ENCODE measurements at places on chromosomes 3 and 15.
A peak's percentile ranks its signal among the peaks of the same experiment; 100 is the strongest.

DNA sequence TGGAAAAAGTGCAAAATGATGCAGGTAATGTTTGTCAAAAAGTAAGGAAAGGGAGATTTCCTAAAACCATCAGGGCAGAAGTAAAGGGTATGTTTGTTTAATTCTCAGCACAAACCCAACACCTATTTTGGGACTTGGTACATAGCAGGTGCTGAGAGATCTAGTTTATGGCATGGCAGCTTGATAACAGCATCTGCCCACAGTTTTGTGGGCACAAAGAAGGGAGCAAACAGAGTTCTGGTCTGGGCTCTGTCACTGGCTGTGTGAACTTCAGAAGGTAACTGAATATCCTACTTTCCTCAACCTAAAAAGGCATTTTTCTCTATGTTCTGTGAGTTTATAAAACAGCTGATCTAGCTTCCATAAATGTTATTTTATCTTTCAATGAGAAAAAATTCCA lies 141.6 kb downstream of the PLCH1 start:
- DNase-seq, result no peak

DNA sequence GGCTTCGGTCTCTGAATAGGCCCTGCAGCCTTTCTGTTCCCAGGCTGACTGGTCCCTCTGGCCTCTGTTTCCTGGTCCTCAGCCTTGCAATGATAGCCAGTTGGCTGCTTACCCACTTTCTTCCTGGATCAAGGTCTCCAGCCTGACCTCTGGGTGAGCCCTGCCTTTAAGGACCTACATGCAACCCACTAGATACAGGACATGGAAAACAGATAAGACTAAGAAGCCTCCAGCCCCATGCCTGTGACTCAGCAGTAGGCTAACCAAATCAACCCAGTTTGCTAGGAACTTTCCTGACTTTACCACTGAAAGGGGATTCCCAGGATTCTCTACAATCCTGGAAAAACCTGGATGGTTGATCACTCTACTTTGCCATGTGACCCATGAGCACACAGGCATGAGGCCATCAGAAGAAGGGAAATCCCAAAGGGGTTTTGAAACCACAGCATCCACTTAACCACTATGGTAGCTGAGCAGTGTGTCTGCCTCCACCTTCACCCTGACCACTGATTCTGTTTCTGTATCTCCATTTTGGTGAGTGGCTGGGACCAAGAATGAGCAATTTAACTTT lies 188.1 kb downstream of the CHST2 start:
- DNase-seq, result peak; percentile 99

DNA sequence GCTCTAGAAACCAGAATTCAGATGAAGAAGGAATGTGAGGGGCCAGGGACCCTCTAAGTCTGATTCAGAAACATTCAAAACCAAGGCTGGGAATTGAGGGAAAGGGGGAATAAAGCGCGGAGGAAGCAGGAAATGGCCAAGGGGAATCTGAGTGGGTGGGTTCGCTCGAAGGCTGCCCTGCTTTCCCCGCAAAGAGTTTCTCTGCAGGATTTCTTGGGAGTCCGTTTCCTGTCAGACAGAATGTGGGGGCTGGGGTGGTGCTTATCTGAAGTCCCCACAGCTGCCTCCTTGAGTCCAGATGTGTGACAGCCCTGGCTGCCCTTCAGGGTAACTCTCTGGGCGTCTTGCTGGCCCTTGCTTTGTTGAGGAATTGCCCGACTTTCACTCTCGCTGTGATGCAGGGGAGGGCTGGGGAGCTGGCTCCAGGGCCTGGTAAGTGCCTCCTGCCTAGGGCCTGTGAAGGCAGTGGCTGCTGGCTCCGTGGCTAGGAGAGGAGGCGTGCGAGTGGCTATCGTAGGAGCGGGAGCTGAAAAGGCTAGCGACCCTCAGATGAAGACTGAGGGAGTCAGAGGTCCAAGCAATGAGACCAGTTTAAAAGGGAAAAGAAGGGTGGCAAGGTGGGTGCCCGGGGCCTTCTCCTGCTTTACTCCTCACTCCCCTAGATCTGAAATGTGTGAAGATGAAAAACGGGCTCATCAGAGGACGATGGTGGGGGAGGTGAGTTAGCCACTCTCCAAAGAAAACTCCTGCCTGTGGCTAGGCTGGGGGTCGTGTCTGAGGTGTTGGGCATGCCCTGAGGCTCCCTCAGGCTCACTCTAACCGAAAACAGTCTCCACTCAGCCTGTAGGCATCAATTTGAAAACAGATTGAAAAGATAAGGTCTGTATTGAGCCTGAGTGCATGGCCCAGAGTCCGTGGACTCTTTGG lies 143.9 kb upstream of the UMPS start:
- DNase-seq, result no peak

GRCh38 chr3:197746801-197747237 lies 2.9 kb upstream of the FYTTD1 start:
- DNase-seq, result peak; percentile 67

DNA sequence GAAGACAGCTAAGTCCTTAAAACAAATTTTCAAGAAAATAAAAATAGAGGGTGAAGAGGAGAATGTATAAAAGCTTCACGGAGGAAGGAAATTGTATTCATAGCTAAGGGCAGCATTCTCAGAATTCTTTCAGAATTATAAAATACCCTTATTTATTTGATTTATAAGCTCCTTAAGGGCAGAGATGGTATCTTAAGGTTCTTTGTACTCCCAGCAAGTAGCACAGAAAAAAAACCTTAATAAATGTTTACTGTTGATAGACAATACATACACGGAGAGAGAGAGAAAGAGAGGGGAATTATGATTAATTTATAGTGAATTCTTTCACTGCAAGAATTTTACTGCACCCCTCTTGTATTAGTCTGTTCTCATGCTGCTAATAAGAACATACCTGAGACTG lies 375.6 kb upstream of the CCDC54 start:
- no peak for DNase-seq

DNA sequence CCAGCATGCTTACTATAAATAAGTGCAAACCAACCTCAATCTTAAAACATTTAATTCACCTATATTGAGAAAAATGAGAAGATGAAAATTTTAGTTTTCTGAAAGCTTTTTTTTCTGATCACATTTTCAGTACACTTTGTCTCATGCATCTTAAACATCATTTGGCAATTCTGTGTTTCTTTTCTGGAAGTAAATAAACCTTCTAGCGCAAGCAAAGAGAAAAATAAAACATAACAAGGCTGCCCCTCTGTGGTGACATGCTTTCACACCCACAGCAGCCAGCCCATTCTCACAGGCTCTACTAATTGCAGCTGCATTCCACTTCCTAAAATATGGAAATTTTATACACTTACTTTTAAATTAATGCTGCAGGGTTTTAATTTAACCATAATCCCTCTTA lies 90.1 kb downstream of the NEK10 start:
- DNase-seq, result no peak

GRCh38 chr3:17025594-17026139 lies 140.9 kb downstream of the PLCL2 start:
- DNase-seq, result no peak

- no peak for DNase-seq
Observed at GRCh38 chr3:66948838-66949237, 49.3 kb upstream of the KBTBD8 start.

DNA sequence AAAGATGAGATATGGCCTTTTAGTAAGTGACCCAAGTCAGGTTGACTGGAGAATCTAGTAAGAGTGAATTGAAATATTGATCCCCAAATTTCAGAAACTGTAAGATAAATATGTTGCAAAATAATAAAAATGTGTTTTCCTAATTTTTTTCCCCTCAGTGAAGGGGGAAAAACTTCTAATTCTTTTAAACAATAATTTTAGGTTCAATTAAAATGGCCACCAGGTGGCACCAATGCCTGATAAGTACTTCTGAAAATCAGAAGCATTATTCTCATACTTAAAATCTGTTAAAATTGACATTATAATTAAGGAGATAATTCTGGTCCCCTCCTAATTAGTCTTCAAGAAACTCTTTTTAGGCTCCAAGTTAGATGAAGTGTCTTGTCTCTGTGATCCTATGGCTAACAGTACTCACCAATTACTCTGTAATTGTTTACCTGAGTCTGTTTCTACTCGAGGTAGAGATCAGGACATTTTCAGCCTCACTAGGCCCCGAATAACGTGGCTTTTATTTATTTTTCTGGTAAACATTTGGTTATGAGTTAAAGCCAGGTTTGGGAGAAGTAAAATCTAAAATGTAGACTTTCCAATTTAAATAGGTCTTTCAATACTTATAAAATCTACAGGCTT lies 52.6 kb downstream of the NMD3 start:
- DNase-seq, result peak; percentile 78

- DNase-seq, result no peak
Observed at GRCh38 chr3:28467414-28467813, 118.8 kb upstream of the AZI2 start.

GRCh38 chr3:58496206-58496857 lies 4.4 kb downstream of the KCTD6 start:
- DNase-seq, result no peak

- peak; percentile 82 for DNase-seq
Observed at GRCh38 chr3:183244219-183244618, 8.8 kb upstream of the B3GNT5 start.

GRCh38 chr3:114060906-114061655 lies 4.5 kb downstream of the QTRT2 start:
- DNase-seq, result no peak

- DNase-seq, result no peak
Observed at GRCh38 chr3:135869439-135870105, 96.0 kb upstream of the PPP2R3A start.

DNA sequence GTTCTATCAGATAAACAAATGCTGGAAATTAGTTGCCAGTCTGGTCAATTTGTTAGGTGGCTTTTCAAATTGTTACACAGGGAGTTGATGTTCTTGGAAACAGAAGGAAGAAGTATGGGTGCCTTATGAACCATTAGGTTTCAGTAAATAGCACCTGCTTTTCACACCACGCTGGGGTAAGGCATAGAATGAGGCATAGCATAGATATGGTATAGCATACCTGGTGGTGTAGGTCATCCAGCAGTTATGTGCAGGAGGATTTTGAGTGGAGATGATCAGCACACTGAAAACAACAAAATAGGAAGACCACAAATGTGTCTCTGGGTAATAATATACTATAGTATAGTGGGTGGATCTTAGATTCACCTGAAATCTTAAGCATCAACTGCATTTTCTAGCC lies 121.4 kb downstream of the GMPS start:
- DNase-seq, result no peak

- peak; percentile 26 for DNase-seq
Observed at GRCh38 chr15:73240866-73241499, 127.8 kb downstream of the HCN4 start.

GRCh38 chr3:110804856-110805255 lies 266.8 kb upstream of the NECTIN3 start:
- no peak for DNase-seq

- peak; percentile 46 for DNase-seq
Observed at GRCh38 chr3:109098079-109098644, 19.8 kb downstream of the MORC1 start.

GRCh38 chr3:9064850-9065249 lies 101.6 kb upstream of the RAD18 start:
- no peak for DNase-seq

- DNase-seq, result no peak
Observed at GRCh38 chr3:195263925-195264600, 6.9 kb downstream of the XXYLT1 start.

DNA sequence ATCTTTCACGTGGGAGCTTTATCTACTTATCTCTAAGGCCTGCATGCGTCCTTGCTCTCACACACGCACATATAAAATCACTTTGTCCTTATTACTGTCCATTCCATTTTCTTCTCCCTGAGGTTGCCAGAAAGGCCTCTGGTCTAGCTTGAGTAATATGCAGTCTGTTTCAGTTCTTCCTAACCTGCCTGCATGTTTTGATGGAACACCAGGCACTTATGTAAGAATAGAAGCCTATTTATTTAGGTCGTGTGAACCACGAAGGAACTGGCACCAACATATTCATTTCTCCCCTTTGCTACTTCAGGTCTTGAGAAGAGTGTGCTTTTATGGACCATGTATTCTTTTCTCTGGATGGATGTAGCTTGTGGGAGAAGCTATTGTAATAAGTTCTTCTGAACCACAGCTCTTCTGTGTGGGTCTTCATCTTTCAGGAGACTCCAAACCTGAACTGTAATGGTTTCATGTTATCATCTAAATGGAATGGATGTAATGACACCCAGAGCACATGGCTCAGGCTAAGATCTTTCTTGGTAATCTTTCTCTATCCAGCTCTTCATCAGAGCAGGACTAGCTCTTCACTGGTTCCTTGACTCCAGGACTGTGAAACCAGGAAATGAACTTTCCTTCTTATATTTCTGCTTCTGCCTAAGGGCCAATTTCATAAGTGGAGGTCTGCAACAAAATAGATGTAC lies 53.8 kb downstream of the UBE2E2 start:
- no peak for DNase-seq

DNA sequence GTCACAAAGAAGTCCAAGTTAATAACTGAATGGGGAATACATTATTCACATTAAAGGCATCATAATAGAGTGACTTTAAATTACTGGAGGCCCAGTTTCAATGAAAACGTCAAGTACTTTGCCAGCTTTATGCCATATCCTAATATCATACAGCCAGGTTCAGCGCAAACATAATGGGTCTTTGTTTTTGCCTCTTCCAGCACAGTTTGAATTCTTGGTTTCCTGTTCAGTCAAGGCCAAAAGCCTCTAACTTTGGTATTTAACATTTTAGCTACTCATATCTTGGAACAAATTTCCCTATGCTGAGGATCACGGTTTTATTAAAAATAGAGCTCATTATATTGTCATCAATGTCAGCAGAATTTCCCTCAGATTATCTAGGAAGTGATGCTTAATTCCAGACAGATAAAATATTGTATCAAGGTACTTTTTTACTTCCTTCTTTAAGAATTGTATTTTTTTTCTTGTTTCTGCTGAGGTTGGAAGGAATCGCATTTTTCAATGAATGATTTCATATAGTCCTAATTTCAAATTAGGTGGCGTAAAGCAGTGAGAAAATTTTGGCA lies 269.2 kb downstream of the THRB start:
- no peak for DNase-seq

DNA sequence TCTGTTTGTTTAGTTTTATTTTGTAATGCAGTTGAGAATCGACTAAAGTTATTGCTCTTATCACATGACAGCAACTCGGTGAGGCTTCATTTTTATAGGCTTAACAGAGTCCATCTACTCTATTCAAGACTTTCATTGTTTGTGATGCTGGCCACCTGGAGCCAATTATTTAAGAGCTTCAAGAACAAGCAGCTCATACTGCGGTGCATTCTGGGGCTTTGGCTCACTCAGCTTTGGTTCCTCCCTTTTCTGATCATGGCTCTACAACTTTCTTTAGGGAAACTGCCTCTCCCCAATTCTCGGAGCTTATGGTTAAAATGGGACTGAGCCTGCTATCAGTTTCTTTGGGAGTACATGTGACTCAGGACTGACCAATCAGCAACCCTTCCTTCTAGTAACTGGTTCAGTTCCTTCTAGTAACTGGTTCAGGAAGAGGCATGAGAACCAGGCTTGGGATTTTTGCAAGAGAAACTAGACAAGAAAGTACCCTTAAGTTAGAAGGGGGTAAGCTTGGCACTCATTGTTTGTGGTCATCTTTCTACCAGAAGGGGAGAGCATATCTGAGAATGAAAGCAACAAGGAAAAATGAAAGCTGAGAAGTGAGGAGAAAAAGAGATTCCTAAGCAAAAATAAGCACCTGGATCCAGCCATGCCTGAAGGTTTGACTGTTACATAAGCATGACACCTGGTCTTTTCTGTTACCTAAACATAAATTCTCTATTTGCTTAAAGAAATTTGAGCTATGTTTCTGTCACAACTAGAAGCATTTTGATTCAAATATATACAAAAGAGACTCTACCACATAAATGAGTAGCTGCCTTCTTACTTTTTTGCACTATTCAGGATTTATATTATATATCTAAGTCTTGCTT lies 24.1 kb upstream of the ARHGEF3 start:
- peak; percentile 17 for DNase-seq
